ENCODE measurements at places on chromosomes 5 and 9.
A peak's percentile ranks its signal among the peaks of the same experiment; 100 is the strongest.

DNA sequence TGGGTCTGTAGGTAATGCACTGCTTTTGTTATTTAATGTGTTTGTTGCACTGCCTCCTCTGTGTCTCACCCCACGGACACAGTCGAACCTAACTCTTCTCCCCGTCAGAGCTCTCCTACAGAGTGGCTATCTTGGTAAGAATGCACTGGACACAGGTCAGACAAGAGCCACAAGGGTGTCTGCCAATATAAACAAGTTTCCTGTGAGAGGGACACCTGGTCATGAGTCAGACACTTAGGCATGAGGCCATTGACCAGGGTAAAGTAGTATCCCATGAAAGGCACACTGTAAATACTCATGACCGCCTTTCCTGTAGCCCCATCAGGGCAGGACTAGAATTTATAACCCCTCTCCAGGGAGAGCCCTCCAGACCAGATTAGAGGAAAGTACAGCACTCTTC is 115.5 kb downstream of the SLC12A2 start:
- no peak for DNase-seq

DNA sequence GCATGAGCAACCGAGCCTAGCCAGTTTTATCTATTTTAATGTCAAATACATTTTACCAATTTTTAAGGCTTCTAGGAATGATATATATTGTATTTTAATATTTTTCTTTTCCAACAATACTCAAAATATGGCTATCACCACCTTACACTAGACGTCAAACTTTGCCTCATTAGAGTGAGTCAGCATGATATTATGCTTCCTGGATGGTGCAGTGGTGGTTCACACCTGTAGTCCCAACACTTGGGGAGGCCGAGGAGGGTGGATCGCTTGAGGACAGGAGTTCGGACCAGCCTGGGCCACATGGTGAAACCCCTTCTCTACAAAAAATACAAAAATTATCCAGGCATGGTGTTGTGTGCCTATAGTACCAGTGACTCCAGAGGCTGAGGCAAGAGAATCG is 7.3 kb upstream of the CDC14B start:
- DNase-seq: no peak

- DNase-seq: peak; percentile 56
Measured at GRCh38 chr5:73218552-73219171, 45.7 kb downstream of the TMEM174 start.

DNA sequence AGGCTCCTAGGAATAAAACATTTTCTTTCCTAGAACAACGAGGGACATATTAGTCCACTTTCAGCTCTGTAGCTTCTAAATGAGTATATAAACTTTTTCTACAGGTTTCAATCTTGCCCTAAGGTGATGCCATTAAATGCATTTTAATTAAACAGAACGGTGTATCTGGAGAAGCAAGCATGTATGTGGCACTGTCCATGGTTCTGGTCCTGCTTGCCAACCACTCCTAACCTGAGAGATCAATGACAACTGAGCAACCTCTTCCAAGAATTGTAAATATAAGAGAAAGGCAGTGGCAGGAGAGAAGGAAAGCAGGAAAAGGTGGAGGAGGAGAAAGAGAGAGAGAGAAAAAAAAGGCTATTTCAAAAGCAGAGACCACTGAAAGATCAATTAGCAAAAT is 95.6 kb upstream of the SPOCK1 start:
- no peak for DNase-seq

DNA sequence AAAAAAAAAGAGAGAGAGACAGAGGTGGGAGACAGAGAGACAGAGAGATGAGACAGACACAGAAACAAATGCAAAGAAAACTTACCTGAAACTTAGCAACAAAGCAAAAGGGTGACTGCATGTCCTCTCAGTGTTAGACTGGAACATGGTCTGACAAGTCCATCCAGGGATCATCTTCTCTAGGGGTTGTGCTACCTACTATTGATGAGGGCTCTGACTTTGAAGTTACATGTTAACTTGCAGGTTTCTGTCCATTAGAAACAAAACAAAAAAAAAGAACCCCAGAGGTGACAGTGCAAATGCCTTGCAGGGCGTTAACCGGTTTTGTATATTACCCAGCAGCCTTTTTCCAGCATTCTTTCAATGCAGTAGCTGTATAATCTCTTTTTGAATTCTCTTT is 13.6 kb upstream of the SPARC start:
- DNase-seq: no peak

- no peak for DNase-seq
Measured at GRCh38 chr5:141817631-141818030, 60.6 kb downstream of the PCDH1 start.

DNA sequence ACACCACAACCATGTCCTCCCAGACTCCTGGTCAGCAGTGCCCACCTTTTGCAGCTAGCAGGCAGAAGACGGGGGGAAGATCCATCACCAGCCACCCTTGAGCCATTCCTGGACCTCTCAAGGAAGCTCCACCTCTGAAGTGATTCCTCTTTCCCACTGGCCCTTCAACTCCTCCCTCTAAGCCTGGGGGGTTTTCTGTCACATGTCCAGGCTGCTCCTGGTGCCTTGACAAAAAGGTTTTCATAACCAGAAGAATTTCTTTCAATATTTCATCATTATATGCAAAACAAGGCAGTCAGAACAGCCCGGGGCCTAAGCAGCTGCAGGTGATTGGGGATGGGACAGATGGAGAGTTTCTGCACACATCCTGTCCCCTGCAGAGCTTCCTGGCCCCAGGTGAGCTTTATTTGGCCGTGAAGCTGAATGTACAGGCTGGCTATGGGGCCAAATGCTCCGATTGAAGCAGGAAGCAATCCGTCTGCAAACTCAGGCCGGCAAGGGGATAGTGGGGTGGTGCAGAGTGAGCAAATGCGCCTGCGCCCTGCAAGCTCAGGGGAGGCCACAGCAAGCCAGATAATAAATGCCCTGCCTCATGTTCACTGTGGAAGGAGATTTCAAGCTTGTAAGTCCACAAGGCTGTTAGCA is 173.5 kb downstream of the C5orf15 start:
- DNase-seq: no peak

Data from AG08395 (cell line).